Stimulated activated CD8-positive, alpha-beta memory T cell treated with anti-CD3 and anti-CD28 coated beads, Interleukin-4, amount 100 ng/mL, for 4 hours (primary cell): ENCODE measurements at places on chromosomes 4 and X.

DNA sequence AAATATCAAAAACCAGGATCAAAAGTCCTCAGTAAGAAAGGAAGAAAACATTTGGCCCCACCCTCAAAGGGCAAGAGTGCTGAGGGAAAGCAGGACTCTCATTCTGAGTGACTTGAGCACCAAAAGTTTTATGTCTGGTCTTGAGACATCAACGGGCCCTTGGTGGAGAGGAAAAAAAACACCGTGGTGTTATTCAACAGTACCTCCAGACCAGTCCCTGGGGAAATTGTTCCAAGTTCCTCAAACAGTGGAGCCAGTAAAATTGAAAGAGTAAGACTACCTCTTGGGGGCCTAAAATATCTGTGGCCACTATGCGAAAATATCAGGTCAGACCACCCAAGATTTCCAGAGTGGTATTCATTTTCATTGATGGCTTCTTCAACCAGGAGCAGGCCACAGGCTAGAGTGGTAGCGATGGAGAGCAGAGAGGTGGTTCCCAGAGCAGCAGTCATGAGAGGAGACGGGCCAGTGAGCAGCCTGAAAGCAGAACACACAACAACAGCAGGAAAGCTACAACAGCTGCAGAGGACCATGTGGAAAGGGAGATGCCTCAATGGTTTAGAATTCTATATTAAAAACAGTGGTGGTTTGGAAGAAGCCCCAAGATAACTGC is 63.7 kb upstream of the RPL34 start:
- DNase-seq = no peak

DNA sequence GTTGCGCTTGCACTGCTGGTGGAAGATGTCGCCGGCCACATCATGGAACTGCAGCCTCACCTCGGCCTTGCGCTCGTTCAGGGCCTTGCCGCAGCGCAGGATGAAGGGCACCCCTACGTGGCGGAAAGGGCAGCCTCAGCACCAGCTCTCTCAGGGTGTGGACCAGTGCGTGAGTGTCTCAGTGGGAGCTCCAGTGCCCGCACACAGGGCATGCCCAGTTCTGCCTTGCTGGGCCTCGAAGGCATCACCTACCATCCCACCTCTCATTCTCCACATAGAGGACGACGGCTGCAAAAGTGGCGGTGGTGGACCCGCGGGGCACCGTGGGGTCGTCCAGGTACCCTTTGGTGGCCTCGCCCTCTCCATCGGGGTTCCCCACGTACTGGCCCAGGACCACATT is 14.0 kb downstream of the G6PD start:
- DNase-seq = no peak

DNA sequence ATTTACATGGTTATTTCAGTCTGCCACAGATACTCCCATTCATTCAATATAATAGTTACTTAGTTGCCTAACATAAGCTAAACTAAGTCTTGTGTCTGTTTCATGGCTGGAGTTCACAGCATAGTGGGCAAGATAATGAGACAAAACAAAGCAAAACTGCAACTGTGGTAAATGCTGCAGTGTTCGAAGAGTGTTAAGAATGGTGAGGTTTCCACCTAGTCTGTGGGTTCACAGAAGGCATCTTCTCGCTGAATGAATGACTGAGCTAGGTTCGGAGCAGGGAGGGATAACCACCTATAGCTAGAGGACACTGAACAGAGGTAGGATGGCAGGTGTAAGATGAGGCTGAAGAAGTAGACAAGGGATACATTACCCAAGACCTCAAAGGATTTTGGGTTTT is 171.0 kb downstream of the FBXW7 start:
- no peak for DNase-seq

DNA sequence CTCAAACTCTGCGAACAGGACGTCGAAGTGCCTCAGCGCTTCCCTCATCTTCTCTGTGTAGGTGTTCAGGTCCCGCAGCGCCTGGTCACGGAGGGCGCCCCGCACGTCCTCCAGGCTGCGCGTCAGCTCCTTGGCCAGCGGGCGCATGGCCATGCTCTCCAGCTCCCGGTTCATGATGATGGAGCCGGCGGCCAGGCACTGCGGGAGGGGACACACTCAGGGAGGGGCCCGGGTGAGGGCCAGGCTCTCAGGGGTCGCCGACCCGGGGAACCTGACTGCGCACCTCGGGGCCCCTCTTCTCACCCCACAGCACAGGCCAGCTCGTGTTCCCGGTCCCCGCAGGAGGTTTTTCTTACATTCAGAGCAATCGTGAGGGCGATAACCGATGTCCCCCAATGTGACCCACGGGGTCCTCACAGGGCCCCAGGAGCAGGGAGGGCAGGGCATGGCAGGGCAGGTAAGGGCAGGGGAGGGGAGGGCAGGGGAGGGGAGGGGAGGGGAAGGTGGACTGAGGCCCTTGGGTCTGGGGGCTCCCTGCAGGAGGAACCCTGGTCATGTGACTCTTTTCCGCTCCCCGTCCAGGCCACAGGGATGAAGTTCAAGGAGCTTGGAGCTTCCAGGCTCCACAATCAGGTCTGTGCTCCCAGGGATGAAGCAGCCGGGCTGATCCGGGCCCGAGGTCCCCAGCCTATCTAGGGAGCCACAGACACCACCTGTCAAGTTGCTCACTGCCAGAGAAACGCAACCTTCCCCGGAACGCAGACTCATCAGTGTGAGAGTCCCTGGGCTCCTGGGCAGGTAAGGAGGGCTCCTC is 77.8 kb upstream of the MXD4 start:
- DNase-seq = no peak

DNA sequence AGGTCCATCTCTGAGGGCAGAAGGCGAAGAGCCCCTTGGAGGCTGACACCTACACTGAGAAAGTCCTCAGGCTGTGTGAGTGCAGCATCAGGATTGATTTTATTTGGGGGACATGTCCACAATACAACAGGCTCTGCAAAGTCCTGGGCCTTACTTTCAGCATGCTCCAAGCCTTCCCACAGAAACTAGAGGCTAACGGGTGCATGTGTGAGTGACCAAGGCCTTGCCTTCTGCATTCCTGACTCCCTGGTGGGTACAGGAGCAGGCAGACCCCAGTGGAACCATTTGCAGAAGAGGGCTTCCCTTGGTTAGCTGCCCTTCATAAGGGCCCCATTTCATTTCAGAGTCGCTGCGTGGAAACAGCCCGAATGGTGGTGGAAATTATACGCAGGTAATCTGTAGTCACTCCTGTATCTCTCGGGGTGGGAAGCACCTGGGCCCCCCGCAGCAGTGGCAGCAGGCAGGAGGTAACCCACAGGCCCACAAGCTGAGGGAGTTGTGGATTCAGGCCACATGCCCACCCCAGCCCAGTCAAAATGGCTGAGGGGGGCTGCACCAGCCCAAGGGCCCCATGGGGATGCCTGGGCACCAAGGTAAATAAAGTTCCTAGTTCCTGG is 37.7 kb downstream of the NSG1 start:
- DNase-seq = no peak

- no peak for DNase-seq
Measured at GRCh38 chr4:13452927-13453579, 31.1 kb downstream of the RAB28 start.

GRCh38 chrX:15719324-15719968 is 18.6 kb upstream of the CA5B start:
- DNase-seq = no peak

- DNase-seq = no peak
Measured at GRCh38 chrX:10477525-10477924, 142.9 kb downstream of the MID1 start.

DNA sequence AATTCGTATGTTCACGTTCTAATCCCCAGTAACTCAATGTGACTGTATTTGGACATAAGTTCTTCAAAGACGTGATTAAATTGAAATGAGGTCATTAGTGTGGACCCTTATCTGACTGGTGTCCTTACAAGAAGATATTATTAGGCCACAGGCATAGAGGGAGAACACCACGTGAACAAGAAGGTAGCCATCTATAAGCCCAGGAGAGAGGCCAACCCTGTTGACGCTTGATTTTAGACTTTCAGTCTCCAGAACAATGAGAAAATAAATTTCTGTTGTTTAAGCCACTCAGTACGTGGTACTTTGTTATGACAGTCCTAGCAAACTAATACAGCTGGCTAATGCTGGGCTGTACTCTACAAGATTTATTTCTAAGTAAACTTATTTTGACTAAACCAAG is 1.5 kb upstream of the EIF1AX start:
- no peak for DNase-seq

DNA sequence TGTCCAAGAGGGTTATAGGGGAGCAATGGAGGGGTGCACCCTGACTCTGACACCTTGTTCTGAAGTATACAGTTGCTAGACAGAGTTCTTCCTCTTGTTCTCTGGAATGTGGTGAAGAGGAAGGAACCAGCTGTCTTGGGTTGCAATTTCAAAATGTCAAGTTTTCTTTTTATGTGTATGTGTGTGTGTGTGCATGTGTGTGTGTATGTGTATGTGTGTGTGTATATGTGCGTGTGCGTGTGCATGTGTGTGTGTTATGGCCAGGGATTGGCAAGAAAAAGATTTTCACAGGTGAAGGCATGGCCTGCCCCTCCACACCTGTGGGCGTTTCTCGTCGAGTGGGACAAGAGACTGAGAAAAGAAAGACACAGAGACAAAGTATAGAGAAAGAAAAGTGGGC is 81.6 kb upstream of the ADGRA3 start:
- DNase-seq = no peak

DNA sequence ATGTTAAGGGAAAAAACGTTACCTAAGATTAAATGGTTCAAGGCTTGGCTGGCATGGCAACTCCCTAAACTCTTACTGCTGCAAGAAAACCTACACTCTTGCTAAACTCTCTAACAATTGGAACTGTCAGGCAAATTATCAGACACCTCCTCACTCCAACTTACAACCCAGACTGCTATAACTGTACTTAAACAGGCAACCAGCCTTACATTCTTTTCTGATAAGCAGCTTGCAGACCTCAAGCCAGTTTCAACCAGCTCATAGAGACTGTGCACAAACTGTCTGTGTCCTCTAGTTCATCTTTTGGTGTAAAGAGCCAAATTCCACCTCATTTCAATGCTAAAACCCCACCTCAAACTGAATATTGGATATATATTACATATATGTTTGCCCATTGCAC is 504.9 kb downstream of the UBE2NL start:
- no peak for DNase-seq

DNA sequence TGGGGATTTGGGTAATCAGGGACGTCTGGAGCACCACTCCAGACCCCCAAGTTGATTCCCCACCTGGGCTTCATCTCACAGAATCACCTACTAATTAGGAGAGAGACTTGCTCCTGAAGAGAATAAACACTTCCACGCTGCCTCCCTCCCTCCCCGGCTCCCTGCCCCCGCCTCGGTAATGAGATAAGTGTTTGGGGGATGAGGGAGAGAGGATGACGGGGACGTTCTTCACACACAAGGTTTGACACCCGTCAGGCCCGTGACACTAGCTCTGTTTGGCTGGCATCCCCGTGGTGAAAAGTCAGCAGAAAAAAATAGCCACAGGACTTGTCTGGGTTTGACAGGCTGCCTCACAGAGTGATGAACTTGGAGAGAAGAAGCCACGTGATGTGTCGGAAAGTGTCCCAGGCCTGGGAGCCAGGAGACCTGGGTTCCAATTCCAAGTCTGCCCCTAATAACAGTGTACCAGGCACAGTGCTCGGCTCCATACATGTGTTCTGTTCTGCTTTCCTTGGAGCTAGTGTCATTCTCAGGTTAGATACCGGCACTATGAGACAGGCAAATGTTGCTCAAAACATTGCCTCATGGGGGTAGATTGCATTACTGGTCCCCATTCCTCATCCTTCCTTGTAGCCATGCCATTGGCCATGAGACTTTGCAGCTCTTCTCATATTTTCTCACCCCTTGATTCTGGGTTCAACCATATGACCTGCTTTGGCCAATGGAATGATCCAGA is 578.0 kb downstream of the BCOR start:
- no peak for DNase-seq

DNA sequence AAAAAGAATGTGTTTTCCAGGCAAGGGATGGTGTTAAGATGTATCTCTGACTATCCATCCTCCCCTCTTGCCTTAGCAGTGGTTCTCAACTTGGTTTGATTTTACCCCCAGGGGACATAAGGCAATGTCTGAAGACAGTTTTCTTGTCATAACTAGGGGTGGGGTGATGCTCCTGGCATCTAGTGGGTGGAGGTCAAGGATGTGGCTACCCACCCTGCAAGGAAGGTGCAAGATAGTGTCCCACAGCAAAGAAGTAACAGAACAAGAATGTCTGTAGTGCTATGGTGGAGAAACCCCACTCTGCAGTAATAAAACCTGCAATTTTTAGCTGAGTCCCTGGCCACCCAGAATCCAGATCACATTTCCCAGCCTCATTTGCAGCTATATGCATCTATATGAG is 81.2 kb upstream of the TBL1X start:
- no peak for DNase-seq

GRCh38 chr4:86338989-86339388 is 20.9 kb downstream of the MAPK10 start:
- DNase-seq = no peak

DNA sequence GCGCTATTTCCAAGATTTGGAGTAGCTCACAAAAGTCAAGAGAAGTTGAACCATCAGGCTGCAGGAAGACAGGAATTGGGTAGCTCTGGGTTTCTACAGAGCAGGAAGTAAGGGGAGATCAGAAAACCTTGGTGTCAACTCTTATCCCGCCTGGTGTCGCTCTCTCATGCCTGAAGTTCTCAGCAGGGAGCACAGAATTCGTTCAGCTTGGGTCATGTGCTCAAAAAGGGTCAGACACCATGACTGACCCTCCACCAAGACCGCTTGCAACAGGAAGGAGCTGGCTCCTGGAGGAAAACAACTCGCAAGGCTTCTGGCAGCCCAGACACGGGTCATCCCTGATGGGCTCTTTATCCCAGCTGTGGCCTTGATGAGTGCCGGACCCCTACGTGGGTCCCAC is 93.7 kb upstream of the MSX1 start:
- no peak for DNase-seq

DNA sequence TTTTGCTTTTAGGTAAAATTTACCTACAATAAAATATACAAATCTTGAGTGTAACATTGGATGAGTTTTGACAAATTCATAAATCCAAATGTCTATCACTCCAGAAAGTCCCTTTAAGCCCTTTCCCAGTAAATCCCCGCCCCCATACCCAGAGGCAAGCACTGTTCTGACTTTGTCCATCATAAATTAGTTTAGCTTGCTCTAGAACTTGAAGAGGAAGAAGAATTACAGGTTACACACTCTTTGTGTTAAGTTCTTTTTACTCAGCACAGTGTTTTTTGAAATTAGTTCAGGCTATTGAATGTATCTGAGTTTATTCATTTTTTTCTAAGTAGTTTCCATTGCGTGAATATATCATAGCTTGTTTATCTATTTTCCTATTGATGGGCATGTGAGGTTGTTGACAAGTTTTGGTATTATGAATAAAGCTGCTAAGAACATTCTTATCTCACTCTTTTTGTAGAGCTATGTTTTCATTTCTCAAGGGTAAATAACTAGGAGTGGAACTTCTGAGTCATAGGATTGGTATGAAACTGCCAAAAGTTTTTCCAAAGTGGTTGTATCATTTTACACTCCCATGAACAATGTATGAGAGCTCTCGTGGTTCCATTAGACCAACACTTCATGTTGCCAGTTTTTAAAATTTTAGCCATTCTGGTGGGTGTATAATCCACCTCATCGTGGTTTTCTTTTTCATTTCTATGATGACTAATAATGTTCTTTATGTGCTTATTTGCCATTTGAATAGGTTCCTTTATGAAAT is 22.4 kb upstream of the HPSE start:
- no peak for DNase-seq
